CD4-positive, alpha-beta T cell treated with Interleukin-2 at 100 ng/mL for 4 hours (primary cell): ENCODE measurements at places on chromosomes 3 and 15.
A peak's percentile ranks its signal among the peaks of the same experiment; 100 is the strongest.

DNA sequence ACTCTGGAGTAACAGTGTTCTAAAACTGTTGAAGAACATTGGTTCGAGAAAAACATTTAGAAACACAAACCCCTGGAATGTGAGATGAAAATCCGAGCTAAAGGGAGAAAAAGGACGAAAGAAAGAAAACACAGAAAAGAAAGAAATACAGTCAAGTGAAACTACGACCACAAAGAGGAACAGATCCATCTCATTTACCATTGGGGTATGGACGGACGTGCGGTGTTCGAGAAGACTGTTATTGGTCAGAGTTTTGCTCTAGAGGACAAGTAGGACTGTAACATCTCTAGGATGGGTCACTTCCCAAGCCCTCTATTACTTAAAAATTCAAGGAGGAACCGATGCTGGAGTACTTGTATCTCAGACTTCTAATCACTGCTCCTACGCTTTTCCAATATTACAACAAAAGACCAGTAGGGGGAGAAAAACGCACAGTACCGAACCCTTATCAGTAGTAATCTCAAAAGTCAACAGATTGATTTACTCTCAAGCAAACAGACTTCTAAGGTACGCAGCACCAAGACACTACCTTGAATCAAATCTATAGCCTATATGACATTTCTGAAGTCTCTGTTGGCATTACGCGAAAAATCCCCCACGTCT is 1.1 kb upstream of the PIK3CA start:
- peak; percentile 79 for DNase-seq

GRCh38 chr3:118803096-118803476 is 231.6 kb downstream of the IGSF11 start:
- no peak for DNase-seq

DNA sequence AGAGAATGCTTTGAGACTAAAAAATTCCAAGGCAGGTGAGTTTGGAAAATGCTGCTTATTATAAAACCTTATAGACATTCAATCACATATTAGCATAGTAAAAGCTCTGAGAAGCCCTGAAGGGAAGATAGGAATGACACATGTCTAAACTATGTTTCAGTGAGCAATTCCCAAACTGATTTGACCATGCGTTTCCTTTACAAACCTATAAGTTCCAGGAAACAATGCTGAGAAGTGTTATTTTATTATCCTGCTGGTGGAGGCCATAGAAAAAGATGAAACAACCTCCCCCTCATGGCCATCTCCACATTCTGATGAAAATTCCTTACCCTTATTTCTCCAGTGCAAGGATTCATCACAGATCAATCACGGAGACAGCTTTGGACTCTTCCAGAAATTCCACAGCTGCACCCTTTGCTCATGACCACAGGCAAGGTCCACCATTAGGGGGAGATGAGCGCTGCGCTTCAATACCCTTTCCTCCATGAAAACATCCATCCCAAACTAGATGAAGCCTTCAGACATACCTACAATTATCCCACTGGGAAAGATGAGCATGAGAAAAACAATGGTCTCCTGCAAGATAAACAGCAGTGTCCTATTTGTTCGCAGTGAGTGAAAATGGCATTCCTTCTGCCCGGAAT is 372.1 kb downstream of the MAGI1 start:
- no peak for DNase-seq

DNA sequence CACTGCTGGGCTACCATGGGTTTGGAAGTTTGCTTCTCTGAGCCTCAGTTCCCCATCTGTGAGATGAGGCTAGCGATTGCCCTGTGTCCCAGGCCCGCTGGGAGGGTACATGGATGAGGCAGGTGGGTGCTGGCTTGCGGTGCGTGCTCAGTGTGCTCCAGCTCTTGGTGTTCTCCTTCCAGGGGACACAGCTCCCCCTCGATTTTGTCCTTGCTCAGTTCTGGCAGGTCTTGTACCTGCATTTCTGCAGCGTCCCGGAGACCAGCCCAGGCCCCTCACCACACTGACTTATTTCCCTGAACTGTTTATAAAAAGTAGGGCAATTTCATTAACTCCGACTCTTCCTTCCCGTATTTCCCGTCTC is 95.4 kb downstream of the TBC1D2B start:
- DNase-seq = no peak

DNA sequence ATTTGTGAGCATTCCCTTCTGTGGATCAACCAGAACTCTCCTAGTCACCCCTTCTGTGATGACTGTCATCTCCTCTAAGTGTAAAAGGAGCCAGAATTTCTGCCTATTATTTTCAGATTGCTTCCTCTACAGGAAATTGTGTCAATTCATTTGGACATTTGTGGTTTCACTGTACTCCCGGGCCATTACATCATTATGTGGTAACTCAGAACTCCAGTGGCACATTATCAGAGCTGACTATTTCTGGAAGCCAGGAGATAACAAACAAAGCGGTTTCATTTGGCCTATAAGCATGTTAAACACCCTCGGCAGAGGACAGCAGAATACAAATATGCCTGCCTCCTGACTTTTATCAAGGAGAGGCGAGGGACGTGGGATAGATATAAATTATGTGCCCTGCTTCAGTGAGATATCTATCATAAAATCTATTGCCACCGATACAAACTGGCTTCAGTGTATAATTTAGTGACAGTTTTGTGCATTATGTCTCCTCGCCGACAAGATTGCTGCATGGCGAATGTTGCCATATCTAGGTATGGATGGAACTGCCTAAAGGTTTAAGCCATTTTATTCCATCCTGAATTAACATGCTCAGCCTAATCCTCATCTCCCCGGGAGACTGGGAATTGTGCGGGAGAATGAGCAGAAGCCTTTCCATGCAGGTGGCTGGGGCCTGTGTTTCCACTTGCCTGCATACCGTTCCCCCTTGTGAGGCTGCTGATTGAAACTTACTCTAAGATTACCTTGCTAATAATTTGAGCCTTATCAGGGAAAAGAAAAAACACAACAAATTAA is 193.4 kb upstream of the SEMA6D start:
- DNase-seq = no peak

DNA sequence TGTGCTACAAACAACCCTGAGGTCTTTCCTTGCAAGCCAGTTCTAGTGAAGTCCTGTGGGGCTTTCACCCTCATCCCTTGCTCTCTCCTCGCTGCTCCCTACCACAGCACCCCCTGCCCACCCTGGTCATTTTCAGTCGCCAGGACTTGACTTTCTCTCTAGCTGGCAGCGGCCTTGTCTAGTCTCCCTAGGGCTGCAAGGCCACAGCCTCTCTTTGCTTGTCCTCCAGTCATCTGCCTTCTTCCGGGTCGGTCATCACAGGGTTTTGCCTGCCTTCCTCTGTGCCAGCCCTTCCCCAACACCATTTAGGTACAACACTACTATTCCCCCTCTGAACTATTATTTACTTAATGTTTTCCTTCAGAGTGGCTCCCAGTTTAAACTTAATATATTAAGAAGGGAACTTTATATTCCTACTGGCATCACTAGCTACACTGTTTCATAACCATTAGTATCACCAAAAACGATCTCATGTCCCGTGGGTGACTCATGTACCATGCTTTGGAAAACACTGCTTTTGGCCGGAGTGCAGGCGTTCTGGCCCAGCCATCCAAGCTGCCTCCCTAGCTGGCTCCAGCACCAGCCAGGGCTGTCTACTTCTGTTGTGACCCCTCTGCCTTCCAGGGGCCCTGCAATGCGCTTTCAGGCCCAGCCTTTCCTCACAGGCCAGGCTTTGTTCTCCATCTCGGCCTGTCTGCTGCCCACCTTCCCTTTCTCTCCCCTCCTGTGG is 21.4 kb downstream of the FAH start:
- DNase-seq = no peak

GRCh38 chr3:128949158-128949557 is 44.7 kb downstream of the CFAP92 start:
- DNase-seq = no peak

GRCh38 chr3:102180280-102180931 is 254.4 kb upstream of the ZPLD1 start:
- DNase-seq = peak; percentile 6
